ENCODE measurements at places on chromosomes 5 and 9.

- no peak for DNase-seq
Observed at GRCh38 chr5:16603701-16604100, 13.1 kb downstream of the RETREG1 start.

- DNase-seq, result no peak
Observed at GRCh38 chr5:147788023-147788422, 5.5 kb upstream of the JAKMIP2 start.

GRCh38 chr9:73050065-73050816 lies 97.4 kb upstream of the ALDH1A1 start:
- DNase-seq, result no peak

GRCh38 chr5:78076351-78076750 lies 218.1 kb downstream of the AP3B1 start:
- no peak for DNase-seq

GRCh38 chr5:85896514-85896913 lies 721.2 kb upstream of the COX7C start:
- DNase-seq, result no peak

- DNase-seq, result no peak
Observed at GRCh38 chr5:102762095-102762534, 7.0 kb downstream of the PAM start.

DNA sequence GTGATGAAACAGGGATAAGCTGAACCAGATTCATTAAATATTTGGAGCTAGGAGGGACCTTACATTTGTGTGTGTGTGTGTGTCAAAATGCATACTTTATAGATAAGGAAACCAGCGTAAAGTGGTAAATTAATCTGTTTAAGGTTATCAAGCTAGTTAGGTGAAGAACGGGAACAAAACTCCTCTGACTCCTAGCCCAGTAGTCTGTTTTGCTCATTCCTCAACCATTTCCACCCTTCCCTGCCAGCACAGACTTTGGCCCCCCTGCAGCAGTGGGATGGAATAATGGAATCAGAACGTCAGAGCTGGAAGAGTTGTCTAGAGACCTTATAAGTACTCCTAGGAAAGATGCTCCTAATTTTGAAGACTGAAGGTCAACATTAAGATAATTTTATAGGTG lies 6.5 kb downstream of the AGXT2 start:
- peak; percentile 59 for DNase-seq

GRCh38 chr5:1095990-1096363 lies 15.9 kb downstream of the SLC12A7 start:
- no peak for DNase-seq

GRCh38 chr9:107631788-107632187 lies 142.2 kb upstream of the KLF4 start:
- DNase-seq, result peak; percentile 93

GRCh38 chr9:136385015-136385414 lies 11.5 kb upstream of the CARD9 start:
- DNase-seq, result no peak

DNA sequence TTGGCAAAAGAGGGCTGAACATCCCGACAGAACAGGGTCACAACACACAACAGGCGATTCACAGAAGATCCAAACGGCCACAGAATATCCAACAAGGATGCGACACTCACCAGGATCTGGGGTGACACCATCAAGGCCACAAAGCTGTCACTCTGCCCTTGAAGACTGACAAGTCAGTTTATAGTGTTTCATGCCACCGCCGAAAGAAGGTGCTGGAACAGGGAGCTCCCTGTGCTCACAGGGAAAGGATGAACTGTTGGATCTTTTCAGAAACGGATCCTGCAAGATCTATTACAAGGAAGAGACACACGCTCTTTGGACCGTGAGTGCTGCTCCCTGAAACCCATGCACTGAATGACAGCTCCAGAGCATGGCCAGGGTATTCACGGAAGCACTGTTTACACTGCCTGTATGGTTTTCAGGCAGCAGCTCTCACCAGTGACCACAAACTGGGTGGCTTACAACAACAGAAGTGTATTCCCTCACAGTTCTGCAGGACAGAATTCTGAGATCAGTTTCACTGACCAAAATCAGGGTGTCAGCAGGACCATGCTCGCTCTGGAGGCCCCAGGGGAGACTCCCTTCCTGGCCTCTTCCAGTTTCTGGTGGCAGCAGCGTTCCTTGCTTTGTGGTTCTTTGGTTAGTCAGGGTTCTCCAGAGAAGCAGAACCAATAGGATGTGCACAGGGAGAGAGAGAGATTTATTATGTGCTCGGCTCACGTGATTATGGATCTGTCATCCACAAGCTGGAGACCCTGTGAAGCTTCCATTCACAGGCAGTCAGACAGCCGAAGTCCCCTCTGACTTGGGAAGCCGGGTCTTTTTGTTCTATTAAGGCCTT lies 52.8 kb downstream of the SEMA4D start:
- no peak for DNase-seq

DNA sequence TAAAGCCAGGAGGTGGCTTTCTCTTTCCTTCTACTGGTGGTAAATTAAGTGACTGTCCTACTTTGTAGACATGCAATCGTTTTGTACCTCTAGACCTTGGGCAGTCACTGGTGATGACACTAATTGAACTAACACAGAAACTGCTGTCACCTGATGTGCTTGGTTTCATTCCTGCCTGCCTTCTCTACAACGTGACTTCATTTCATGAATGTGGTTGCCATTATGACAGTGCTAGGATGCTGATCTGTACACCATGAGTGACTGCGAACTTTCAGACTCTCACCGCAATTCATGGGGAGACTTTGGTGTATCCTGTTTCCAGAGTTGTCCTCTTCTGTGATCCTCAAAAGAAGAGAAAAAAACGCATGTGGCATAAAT lies 47.5 kb downstream of the UBE2QL1 start:
- DNase-seq, result no peak

GRCh38 chr5:119341452-119342349 lies 14.1 kb upstream of the TNFAIP8 start:
- no peak for DNase-seq

- peak; percentile 22 for DNase-seq
Observed at GRCh38 chr5:152170350-152170749, 234.7 kb downstream of the NMUR2 start.

- DNase-seq, result no peak
Observed at GRCh38 chr5:139443831-139444453, 4.6 kb upstream of the DNAJC18 start.

- no peak for DNase-seq
Observed at GRCh38 chr5:178242416-178242815, 9.8 kb upstream of the PHYKPL start.

DNA sequence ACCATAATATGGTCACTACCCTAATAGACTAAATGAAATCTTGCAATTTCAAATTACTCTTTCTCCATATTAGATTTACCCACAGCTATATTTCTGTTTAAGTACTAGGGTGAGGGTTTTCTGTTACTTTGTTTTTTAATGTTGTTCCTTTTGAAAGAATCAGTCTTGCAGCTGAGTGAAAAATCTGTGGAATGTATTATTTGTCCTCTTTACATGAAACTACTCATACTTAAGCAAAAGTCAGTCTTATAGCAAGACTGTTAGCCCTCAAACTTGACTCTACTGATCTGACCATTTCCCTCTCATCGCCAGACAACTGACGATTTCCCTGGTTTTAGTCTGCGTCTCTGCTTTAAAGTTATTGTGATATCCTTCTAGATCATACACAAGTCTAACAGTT lies 84.0 kb downstream of the PIK3R1 start:
- DNase-seq, result no peak

GRCh38 chr9:33293782-33294181 lies 3.5 kb downstream of the NFX1 start:
- DNase-seq, result no peak

GRCh38 chr5:137833463-137833862 lies 34.2 kb upstream of the MYOT start:
- DNase-seq, result no peak

- DNase-seq, result no peak
Observed at GRCh38 chr9:134944916-134945315, 27.2 kb upstream of the FCN1 start.

DNA sequence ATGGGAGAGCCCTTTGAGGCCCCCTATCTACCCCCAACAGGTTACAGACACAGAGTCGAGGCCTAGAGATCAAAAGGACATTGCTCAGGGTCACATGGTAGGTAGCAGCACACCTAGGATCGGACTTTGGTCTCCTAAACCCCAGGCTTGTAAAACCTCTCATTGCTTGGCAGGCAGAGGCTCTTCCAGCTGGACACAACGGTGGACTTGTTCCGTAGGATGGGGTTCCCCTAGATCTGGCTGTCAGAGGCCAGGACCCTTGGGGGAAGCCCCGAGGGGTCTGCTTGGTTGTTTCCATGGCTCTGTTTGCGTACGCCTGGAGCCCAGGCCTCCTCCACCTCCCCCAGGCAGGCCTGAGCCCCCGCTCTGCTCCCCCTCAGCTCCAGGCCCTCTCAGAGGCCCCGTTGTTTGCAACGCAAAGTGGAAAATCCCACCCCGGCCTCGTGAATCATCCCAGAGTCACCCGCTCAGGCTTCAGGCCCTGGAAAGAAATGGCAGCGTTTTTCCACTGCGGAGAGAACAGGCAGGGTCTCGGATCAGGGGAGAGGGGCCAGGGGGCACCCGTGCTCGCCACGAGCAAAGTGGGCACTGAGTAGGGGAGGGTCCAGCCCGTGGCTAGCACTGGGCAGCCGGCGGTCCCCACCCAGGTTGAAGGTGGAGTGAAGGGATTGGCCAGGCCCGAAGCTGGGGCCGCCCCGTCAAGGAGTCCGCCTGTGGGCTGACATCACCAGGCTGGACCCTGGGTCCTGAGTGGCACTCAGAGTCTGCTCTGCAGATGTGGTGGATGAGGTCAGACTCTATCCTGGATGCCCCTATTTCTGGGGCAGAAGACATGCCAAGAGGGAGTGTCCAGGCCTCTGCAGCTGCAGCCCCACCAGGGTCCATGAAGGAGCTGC lies 19.8 kb downstream of the COL27A1 start:
- DNase-seq, result peak; percentile 86

Measured in right hindlimb (tissue), 1 donor.